ENCODE measurements at places on chromosomes 5 and 9.

DNA sequence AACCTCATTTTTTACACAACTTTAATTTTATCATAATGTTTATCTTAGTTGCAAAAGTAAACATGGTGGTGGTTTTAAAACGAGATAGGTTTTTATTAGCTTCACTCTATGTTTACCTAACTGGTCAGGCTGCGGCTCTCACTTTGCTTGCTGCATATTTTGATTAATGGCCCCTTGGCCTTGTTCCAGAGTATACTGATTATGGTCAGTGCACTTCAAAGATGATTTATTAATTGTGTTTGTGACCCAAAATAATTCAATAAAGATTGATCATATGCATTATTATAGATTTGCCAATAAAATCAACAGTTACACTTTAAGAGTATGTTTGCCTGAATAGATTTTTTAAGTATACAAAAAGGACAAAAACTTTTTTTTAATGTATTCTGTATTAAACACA lies 188.0 kb downstream of the XRCC4 start:
- DNase-seq = no peak

DNA sequence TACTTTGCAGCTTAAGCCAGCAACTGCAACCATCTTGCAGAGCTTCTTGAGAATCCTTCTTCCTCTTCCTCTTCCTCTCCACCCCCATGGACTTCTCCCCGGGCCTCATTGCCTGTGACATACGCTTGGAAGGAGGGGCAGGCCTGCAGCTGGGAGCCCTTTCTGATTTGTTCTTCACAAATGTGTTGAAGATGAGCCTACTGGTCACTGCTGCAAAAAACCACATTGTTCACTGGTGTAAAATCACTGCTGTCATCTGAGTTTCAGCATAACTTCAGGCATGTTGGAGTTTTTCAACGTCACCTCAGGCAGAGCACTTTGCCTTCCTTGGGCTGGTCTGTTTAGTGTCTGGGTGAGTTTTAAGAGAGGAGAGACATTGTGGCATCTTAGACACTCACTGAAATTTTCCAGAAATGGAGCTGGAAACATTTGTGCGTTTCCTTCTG lies 7.9 kb downstream of the TJP2 start:
- peak; percentile 56 for DNase-seq

- DNase-seq = no peak
Measured at GRCh38 chr5:102713682-102714231, 41.3 kb upstream of the PAM start.

GRCh38 chr5:80275347-80275746 lies 19.5 kb upstream of the SERINC5 start:
- no peak for DNase-seq

DNA sequence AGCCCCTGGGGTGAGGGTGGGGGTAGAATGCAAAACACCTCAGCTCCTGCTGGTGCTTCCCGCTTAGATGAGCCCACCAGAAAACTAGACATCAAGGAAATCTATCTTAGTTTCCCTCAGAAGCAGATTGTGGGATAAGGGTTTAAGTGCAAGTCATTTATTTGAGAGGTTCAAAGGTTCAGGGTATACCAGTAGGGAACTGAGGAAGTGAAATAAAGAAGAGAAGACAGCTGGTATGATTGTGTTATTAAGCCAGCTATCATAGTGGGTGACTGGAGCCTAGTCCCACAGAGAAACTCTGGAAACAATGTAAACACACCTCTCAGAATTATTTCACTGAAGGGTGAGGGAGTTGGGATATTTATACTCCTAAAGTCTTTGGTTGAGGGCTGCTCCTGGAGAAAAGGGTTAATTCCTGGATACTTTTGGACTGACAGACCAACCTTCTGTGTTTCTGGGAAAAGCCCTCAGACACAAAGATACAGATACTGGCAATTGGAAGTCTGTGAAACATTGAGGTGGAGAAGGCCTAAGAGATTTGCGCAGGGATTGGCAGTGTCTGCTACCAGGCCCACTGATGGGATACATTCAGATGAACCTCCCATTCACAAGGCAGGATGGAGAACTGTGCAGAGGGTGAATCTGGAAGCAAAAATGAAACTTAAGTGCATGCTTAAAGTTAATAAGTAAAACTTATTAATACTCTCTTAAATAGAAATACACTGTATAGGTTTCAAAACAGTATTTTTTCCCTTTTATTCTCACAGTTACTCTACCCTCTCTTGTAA lies 6.4 kb upstream of the DCTN4 start:
- no peak for DNase-seq

GRCh38 chr5:96157841-96158291 lies 196.2 kb upstream of the ELL2 start:
- DNase-seq = no peak

Data from posterior cingulate gyrus (tissue), 11 donors.